ENCODE measurements at places on chromosomes 6 and 20.

DNA sequence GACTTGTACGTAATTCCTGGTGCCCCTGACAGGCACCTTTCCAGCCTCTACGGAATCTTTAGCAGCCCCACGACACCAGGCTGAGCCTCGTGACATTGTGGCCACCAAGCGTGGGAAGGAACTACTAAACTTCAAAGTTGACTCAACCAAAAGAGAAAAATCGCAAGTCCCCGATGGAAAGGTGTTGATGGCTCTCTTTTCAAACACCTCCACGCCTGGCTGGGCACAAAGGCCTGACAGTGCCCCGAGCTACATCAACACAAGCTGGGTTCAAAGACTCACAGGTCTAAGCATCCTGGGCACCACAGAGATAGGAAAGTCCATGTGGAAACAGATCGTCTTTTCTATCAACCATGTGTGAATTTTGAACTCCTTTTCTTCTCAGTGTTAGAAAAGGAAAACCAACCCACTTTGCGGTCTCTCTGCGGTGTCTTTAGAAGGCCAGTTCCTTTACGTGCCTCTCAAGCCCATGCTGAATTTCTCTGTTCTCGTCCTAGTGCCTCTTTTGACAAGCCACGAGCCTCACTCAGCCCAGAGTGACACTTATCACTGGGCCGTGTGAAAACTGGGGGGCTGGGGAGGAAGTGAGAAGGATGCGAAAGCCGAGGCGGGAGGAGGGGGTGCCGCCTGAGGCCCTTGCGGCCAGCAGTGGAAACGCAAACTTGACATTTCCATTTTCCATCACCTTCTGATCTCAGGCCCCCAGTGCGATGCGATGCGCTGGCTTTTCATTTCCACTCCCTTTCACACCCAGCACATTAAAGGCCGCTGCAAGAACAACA lies 59.4 kb downstream of the GFOD1 start:
- peak; percentile 35 for DNase-seq

GRCh38 chr20:33645396-33645795 lies 16.7 kb upstream of the C20orf144 start:
- no peak for DNase-seq

DNA sequence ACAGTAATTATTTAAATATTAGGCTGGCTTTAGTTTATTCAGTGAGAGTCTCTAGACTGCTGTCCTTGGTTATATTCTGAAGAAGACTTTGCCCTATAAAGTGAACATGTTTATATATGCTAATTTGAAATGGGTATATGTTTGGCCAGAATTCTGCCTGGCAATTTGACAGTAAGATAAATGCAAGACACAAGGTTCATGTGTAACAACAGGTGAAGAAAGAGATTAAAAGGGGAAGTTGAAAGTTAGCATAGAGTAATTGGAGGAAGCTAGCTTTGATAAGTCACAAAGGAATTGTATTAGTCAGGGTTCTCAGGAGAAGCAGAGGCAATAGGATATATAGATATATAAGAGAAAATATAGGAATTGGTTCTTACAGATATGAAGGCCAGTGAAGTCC lies 191.4 kb downstream of the CENPW start:
- DNase-seq = no peak

- no peak for DNase-seq
Measured at GRCh38 chr6:44043479-44044153, 83.6 kb downstream of the MRPL14 start.

DNA sequence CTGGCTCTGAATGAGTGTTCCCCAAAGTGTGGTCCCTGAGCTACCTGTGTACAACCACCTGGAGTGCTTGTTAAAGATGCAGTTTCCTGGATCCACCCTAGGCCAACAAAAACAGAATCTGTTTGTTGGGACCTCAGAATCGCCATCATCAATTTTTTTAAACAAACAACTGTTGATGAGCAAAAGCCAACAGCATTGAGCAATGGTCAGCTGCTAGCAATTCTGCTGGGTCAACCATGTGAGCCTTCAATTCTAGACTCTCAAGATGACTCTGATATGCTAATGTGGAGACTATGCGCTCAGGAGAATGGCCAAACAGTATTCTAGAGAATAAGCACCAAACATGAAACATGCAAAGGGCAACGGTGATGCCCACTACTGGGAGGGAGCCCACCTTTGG lies 64.4 kb upstream of the IYD start:
- no peak for DNase-seq

- no peak for DNase-seq
Measured at GRCh38 chr20:19492116-19492515, 265.9 kb upstream of the RIN2 start.

DNA sequence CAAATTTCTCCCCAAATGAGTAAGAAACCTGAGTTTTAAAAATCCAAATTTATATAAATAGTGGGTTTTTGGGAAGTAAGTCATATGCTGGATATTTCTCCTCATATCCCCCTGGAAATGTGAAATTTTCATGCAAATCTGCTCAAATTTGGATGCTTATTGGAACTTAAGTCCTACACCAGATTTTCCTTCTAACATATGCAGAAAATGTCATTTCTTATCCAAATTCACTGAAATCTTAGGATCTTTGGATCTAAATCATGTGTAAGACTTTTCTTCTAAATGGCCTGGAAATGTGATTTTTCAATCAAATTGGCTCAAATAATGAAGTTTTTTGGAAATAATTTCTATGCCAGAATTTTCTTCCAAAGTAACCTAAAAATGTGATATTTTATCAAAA lies 33.0 kb downstream of the ZNF133 start:
- DNase-seq = no peak

DNA sequence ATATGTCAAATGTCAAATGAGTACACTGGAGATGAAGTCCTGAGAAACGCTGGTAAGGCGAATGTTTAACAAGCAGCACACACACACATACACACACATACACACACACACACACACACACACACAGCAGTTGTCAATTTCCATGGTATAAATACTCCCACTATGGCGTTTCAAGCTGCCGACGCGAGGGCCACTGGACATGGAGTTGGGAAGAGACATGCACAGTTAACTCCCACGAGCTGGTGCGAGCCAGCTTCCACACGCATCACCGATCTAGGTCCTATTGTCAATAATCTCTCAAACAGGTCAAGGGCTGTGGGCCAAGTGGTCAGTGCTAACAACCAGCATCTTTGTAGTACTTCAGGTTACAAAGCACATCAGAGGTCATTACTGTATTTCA lies 58.9 kb downstream of the TRERF1 start:
- DNase-seq = no peak

DNA sequence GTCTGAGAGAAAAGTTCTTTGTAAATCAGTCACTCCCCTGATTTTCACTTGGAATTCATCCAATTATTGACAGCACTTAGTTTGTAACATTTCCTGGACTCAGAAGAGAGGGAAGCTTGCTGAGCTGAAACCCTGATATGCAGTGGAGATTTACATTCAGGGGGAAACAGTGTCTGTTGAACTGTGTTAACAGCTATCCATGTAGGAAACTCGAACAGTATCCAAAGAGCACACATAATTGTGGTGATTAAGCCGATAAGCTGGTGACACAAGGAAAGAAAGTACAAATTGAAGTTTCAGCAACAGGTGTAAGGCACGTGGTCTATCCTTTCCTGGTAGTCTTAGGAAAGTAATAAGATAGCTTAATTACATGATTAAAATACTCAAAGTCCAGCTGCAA lies 78.1 kb upstream of the FLRT3 start:
- no peak for DNase-seq

- DNase-seq = no peak
Measured at GRCh38 chr20:50513169-50514034, 3.2 kb downstream of the PTPN1 start.

DNA sequence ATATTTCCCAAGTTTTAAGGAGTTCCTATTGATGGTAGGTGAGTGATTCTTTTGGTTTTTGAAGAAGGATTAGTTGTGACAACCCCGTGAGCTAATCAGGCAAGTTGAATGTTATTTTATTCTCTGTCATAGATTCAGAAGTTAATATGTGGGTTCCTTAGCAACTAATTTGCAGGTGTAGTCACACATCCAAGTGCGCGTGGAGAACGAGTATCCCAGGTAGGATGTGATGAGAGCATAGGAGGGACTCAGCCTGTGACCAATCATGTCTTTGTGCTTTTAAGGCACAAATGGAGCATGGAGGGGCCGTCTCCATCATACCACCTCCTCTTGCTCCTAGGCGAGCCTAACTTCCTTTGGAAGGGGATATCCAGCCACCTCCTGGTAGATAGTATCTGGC lies 41.1 kb downstream of the PPP1R14C start:
- no peak for DNase-seq

DNA sequence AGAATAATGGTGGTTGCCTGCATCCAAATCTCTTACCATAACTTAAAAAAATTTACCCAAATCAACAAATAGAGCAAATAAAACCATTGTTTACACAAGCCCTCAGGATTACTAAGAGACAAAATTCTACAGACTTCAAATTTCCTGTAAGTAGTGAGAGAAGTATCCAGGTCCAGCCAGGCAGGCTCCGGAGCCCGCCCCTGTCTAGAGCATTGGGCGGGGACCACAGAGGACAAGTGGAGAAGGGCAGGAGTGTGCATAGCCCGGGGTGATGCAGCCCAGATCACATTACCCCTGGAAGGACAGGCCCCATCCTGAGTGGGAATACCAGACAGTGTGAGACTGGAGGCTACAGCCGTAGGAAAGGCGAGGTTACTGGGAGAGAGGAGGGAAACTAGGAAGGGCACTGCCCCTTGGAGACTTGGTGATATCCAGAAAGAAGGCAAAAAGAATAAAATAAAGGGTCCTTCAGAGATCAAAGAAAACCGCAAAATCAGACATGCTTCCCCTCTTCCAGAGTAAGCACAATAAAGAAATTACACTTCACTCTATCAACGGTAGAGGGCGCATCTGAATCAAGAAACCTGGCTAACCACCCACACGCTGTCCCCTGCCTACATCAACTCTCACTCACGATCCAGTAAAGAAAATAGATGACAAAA lies 26.6 kb downstream of the RIN2 start:
- no peak for DNase-seq

GRCh38 chr6:67358241-67358640 lies 1276.8 kb upstream of the ADGRB3 start:
- no peak for DNase-seq

- no peak for DNase-seq
Measured at GRCh38 chr6:29520232-29520631, 32.5 kb upstream of the MAS1L start.

DNA sequence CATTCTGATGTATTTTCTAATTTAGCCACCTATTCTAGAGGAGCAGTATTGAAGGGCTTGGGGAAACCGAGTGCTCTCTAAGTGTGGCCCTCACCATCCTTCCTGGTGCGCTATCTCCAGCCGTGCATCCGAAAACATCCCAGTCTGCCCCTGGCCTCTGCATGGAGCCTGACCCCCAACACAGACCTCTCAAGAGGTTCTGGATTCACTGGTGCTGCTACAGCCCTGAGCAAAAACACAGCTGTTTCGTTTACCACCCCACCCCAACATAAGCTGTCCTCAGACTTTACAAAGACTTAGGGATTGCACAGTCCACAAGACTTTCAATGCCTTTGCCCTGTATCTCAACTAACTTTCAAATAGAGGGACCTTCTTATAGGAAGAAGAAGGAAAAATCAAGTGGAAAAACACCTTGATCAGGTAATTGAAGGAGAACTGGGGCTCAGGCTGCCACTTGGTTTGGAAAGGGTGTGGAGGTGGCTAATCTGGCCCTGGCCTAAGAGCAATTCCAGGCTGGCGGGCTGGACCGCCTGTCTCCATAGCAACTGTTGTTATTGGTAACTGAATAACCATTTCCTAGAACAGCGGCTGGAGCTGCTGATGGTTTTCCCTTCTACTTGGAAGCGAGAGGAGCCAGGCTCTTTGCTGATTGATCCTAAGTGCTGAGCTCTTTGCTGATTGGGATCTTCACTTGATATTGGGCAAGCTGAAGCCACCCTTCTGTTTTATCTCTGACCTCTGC lies 90.2 kb upstream of the TOX2 start:
- no peak for DNase-seq

- DNase-seq = no peak
Measured at GRCh38 chr6:168225471-168225911, 94.1 kb downstream of the DACT2 start.

- DNase-seq = no peak
Measured at GRCh38 chr20:21202259-21202658, 76.4 kb downstream of the KIZ start.

DNA sequence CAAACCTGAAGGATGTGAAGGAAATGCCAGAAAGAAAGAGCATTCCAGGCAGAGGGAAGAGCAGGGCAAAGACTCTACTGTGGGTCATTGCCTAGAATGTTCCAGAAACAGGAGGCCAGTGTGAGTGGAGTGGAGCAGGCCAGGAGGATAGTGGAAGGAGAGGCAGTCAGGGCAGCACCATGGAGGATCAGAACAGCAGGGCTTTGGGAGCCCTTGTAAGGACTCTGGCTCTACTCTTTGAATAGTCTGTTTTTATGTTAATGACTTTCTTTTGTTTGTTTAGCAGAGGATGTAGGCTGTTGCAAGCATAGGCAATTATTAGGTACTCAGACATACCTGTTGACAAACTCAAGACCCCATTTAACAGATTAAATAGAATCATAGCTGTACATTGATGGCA lies 23.6 kb upstream of the FBXL4 start:
- DNase-seq = no peak

- no peak for DNase-seq
Measured at GRCh38 chr20:15515691-15516090, 1057.6 kb downstream of the KIF16B start.

GRCh38 chr6:48086187-48086586 lies 24.8 kb downstream of the PTCHD4 start:
- DNase-seq = no peak

DNA sequence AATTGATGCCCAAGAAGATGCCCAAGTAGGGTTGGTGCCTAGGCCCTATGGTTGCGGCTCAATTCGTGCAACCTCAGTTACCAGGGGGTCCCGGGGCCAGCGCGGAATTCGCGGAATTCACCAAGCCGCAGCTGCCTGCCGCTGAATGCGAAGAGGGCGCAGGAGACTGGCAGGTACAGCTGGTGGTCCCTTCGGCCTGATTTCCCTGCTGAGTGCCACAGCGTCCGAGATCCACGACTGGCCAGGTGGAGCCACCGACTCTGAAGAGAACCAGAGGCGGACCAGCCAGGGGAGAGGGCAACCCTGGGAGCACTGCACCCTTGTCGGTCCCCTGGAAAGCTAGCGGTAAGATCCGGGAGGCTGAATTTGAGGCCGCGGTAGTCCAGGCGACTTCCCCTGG lies 6.8 kb upstream of the TFAP2D start:
- DNase-seq = no peak

- DNase-seq = no peak
Measured at GRCh38 chr6:112979830-112980229, 632.7 kb downstream of the RFPL4B start.

DNA sequence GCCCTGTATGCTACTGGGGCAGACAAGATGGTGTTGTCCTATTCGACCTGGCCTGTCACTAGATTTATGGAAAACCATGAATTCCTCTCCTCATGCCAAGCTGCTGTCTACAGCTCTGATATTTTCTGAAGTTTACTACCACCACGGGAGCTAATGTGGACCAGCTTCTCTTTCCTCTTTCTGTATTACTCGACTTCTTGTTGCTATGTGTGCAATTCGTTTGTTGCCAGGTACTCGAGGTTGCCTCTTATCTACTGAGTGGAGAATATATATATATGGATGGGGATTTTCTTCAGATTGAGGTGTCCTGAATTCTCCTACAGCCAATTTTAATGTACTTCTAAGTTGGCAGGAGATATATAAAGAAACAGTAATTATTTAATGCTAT lies 34.7 kb downstream of the MAN1A1 start:
- no peak for DNase-seq
